ENCODE measurements at places on chromosomes 12 and 14.

DNA sequence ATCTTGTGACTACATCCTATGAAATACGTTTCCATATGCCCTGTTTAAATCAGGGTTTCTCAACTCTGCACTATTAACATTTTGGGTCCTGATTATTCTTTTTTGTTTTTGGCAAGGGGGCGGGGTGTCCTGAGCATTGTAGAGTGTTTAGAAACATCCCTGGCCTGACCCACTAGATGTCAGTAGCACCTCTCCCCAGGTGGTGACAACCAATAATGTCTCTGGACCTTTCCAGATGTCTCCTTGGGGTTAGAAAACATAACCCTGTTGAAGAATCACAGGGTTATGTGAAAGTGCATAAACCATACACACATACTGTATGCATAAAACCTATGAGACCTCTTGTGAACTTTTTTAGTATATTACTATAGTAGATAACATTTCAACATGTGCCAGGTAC, 1.4 kb downstream of the ACAD10 start:
- DNase-seq: peak; percentile 29

DNA sequence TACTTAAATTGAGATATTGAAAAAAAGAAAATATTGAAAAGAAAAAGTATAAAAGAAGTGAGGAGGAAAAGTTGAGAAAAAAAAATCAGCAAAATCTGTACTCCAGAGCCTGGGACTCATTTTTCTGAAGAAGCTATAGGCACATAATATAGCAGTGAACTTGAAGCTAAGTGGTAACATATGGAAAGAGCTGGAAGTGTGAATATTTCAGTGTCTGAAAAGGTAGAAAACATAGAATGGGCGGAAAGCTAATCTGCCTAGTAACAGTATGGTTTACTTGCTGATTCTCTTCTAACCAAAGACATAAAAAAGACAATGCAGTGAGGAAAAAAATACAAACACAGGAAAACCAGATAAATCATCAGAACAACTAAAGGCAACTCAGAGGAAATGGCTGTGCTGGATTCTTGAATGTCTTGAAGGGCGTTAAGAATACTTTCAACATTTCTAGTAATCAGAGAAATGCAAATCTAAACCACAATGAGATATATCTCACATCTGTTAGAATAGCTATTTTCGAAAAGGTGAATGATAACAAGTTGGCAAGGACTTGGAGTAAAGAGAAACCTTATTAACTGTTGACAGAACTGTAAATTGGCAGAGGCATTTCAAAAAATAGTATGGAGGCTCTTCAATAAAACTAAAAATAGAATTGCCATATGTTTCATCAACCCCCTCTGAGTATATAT, 784.6 kb downstream of the LRFN5 start:
- no peak for DNase-seq

DNA sequence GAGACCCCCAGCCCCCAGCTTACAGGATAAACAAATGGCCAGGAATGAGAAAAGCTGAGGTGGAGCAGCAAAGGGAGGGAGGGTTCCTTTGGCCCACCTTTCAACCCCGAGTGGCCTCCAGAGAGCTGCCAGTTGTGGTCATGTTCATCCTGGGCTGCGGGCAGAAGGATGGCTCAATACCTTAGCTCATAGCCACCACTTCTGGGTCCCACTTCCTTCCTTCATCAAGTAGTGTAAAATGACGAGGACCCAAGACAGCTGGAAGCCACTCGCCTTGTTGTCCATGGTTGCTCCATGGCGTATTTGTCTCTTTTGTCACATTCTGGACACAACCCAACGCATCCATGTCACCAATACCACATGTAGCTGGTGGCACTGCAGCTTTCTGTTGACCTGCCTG, 24.2 kb downstream of the CRACR2A start:
- no peak for DNase-seq

DNA sequence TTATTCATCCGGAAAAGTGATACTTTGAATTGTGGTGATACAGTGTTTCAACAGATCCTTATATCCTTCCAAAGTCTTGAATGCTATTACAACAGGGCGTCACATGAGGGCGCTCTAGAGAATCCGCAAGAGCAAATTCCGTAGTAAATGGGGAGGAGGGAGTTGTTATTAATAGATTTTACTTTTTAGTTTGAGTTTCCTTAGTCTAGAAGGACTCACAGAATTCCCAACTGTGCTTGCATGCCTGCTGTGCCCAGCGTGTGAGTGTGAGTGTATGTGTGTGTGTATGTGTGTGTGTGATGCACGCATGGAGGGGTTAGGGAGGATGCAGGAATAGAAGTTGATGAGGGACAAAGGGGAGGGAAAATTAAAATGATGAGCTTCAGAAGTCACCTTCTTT, 375.3 kb downstream of the C12orf75 start:
- DNase-seq: peak; percentile 39

GRCh38 chr12:115947696-115948062, 329.8 kb downstream of the MED13L start:
- no peak for DNase-seq

- DNase-seq: no peak
Observed at GRCh38 chr12:109948368-109948767, 47.8 kb downstream of the GIT2 start.

GRCh38 chr12:32400866-32401265, 1.5 kb downstream of the FGD4 start:
- no peak for DNase-seq

GRCh38 chr12:123828854-123829547, 66.9 kb downstream of the DNAH10 start:
- DNase-seq: no peak

GRCh38 chr12:6457220-6457945, 5.5 kb downstream of the TAPBPL start:
- no peak for DNase-seq

GRCh38 chr14:20980906-20981305, 8.9 kb upstream of the METTL17 start:
- DNase-seq: no peak

DNA sequence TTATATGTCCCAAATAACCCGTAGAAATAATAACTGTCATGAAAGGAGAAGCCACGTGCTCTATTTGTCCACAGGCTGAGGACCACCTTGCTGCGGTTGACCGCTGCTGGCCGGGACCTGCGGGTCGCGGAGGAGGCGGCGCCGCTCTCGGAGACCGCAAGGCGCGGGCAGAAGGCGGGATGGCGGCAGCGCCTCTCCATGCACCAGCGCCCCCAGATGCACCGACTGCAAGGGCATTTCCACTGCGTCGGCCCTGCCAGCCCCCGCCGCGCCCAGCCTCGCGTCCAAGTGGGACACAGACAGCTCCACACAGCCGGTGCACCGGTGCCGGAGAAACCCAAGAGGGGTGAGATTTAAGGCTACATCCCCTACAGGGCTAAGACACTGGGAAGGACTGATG, 21.0 kb downstream of the RPGRIP1 start:
- DNase-seq: no peak

- peak; percentile 27 for DNase-seq
Observed at GRCh38 chr14:99995700-99996356, 69.4 kb upstream of the EVL start.

GRCh38 chr12:127619869-127620734, 646.9 kb upstream of the TMEM132C start:
- peak; percentile 16 for DNase-seq

DNA sequence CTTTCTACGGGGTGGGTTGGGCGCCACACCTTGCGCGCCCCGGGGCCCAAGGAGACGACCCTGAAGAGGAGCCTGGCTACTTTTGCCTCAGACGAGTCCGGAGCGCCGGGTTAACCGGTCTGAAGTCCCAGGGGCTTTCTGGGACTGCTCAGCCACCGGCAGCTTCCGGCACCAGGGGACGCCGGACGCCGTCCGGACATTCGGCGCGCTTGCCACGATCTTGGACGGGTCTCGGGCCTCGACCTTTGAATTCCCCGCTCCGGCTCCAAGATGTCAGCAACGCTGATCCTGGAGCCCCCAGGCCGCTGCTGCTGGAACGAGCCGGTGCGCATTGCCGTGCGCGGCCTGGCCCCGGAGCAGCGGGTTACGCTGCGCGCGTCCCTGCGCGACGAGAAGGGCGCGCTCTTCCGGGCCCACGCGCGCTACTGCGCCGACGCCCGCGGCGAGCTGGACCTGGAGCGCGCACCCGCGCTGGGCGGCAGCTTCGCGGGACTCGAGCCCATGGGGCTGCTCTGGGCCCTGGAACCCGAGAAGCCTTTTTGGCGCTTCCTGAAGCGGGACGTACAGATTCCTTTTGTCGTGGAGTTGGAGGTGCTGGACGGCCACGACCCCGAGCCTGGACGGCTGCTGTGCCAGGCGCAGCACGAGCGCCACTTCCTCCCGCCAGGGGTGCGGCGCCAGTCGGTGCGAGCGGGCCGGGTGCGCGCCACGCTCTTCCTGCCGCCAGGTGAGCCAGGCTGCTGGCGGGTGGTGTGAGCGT, at the start of gene ACOT4:
Gene ACOT4 (plus strand): TSS at position 184 of the 760 bp plus-strand sequence. CDS start 87 bp downstream, at position 271.
- no peak for DNase-seq

- DNase-seq: no peak
Observed at GRCh38 chr12:97650242-97650641, 187.6 kb downstream of the RMST start.

Data from M059J (cell line).